Effector CD4-positive, alpha-beta T cell (primary cell): ENCODE measurements at places on chromosomes 7 and 10.

DNA sequence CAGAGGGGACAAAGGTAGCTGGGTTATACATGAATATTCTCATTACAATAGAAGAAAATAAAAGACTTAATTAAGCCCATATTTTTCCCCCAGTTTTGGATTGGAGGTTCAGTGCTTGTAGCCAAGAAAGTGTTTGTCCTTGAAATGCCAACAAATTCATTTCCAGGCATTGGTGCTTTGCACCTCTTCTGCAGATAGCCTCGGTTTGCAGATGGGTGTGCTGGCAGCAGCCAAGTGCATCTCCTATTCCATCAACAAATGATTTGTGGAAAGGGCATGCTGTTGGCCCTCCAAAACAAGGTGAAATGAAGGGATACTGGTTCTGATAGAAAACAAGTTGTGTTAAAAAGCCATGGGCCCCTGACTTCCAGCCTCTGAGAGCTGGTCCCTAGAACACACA lies 187.3 kb downstream of the DPY19L1 start:
- DNase-seq = no peak

DNA sequence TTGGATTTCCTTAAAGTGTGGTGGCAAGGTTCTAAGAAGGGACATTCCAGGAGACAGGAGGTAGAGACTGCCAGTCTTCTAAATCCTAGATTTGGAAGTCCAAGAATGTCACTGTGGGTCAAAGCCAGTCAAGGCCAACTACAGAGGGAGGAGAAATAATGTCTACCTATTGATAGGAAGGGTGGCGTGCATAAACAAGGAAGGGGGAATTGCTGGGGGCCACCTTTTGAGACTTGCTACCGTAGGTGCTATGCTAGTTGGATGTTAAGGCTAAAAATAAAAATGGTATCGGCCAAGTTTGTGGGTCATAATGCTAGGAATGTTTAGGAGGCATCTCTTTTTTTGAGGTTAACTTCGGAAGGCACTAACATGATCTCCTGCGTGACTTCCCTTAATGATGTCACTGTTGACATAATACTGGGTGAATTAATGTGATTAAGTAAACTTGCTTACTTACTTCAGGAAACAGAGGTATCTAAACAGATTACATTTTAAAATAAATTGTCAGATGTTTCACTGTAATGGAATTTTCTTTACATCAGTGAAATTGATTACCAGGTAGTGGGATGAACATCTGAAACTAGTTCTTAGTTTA lies 4.8 kb downstream of the BTRC start:
- DNase-seq = no peak

GRCh38 chr7:47639495-47640110 lies 57.7 kb upstream of the TNS3 start:
- DNase-seq = no peak

GRCh38 chr7:66138994-66139752 lies 24.5 kb downstream of the CRCP start:
- DNase-seq = no peak

GRCh38 chr7:107474104-107474521 lies 4.3 kb downstream of the GPR22 start:
- no peak for DNase-seq

GRCh38 chr7:67653856-67654454 lies 657.3 kb downstream of the TYW1 start:
- DNase-seq = no peak

- no peak for DNase-seq
Observed at GRCh38 chr10:129328546-129328945, 138.5 kb upstream of the MGMT start.

DNA sequence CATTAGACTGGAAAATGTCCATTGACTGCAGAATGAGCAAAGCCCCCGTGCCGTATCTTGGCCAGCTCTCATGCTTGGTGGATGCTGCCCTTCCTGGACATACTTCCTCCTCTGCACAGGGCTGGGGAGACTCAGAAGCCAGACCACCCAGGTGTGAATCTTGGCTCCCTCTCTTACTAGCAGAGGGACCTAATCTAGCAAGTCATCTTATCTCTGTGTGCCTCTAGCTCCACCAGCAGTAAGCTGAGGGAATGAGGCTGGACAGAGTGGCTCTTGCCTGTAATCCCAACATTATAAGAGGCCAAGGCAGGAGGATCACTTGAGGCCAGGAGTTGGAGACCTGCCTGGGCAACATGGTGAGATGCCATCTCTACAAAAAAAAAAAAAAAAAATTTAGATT lies 173.8 kb upstream of the GHITM start:
- no peak for DNase-seq

GRCh38 chr7:2542916-2543871 lies 12.1 kb downstream of the BRAT1 start:
- DNase-seq = no peak
